H9 (cell line): ENCODE measurements at places on chromosomes 5 and 9. TPM values are rescaled to one million over a fixed set of nuclear protein-coding genes. Genes with fewer than 3 reads are reported as not detected.

SLC34A1 gene
- not detected in 2 replicates for total RNA-seq

THBS4 gene
- 18.6 and 19.0 TPM in 2 replicates for total RNA-seq

WNK2 gene
- total RNA-seq, result 69.4 and 70.5 TPM in 2 replicates

NRARP gene
- total RNA-seq, result 22.8 and 23.8 TPM in 2 replicates

ROR2 gene
- total RNA-seq, result 2.7 TPM in 2 replicates

WWC1 gene
- 28.2 and 30.7 TPM in 2 replicates for total RNA-seq

PCDHGC5 gene
- total RNA-seq, result 0.57 and 0.66 TPM in 2 replicates

OTP gene
- total RNA-seq, result not detected in 2 replicates

SLC1A3 gene
- 18.4 and 18.6 TPM in 2 replicates for total RNA-seq

TGFBR1 gene
- 48.6 and 59.3 TPM in 2 replicates for total RNA-seq

SOX30 gene
- total RNA-seq, result 0.13 TPM in 1 of 2 replicates, not detected in the other

SLCO4C1 gene
- 4.8 and 5.6 TPM in 2 replicates for total RNA-seq

OBP2B gene
- not detected in 2 replicates for total RNA-seq

ACSL6 gene
- 1.3 and 1.6 TPM in 2 replicates for total RNA-seq

FCN2 gene
- total RNA-seq, result not detected in 2 replicates
